ENCODE measurements at places on chromosomes 4 and X. TPM values are rescaled to one million over a fixed set of nuclear protein-coding genes. Genes with fewer than 3 reads are reported as not detected.

Gene NAA11
- not detected for total RNA-seq

Gene ENPP6
- 24.6 TPM for total RNA-seq

Gene SSX1
- total RNA-seq, result not detected

Gene HMX1
- total RNA-seq, result not detected

Gene MAPK10
- 42.3 TPM for total RNA-seq

Gene EIF4E
- 54.5 TPM for total RNA-seq

Gene FAAH2
- total RNA-seq, result 1.4 TPM

Gene PAGE5
- total RNA-seq, result not detected

Gene TMEM144
- total RNA-seq, result 11.9 TPM

Gene C4orf46
- 3.8 TPM for total RNA-seq

Gene MSANTD1
- 1.8 TPM for total RNA-seq

Gene CRMP1
- 0.49 TPM for total RNA-seq

Gene SPATA18
- total RNA-seq, result 10.8 TPM

Gene SPANXC
- total RNA-seq, result not detected

Gene GLUD2
- 7.2 TPM for total RNA-seq

Gene EIF2S3
- 153 TPM for total RNA-seq

Gene GUCY1A1
- total RNA-seq, result 16.1 TPM

Gene SMPX
- total RNA-seq, result not detected

Gene ART3
- 35.8 TPM for total RNA-seq

Gene DOK7
- total RNA-seq, result not detected

Gene TCEAL9
- 49.5 TPM for total RNA-seq

Gene CXorf65
- total RNA-seq, result not detected

Measured in sciatic nerve (tissue), 2 donors.